ENCODE measurements at places on chromosomes 6 and 20.

GRCh38 chr6:165001502-165002157 is 307.8 kb downstream of the C6orf118 start:
- no peak for DNase-seq

DNA sequence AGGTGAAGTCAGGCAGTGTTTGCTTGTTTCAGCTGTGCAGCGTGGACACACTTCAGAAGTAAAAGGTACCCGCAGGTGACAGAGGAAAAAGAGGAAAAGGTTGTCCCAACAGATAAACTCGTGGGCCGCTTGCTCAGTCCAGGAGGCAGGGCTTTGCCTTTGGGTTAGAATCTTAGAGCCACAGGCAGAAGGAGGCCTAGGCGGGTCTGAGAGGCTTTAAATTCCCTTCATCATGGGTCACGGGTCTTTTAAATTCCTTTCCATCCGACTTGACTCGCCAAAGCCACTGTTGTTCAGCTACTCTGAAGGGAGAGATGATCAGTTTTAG is 48.2 kb downstream of the AGPAT4 start:
- no peak for DNase-seq

GRCh38 chr6:170096803-170097504 is 193.9 kb downstream of the DLL1 start:
- DNase-seq: no peak

DNA sequence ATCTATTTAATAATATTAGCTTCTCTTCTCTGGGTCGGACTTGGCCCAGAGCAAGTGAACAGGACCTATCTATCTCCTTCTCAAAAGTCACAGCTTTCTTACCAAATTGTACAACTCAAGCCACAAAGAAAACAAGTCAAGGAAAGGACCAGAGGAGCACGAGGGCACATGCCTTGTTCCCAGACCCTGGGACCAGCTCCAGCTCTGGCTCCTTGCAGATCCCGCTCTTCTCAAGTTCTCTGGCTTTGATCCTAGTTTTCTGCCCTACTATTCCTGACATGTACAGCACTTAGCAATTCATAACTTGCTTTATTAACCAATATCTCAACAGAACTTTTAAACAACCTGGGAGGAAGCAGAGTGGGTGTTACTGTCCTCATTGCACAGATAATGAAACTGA is 185.9 kb downstream of the ESR1 start:
- no peak for DNase-seq

GRCh38 chr6:136745300-136745699 is 47.0 kb downstream of the MAP3K5 start:
- no peak for DNase-seq

- no peak for DNase-seq
Measured at GRCh38 chr20:11917663-11918062, at the start of gene BTBD3. Gene BTBD3 (plus strand): TSS chr20:11917893. CDS start chr20:11918276, 383 bp downstream.

DNA sequence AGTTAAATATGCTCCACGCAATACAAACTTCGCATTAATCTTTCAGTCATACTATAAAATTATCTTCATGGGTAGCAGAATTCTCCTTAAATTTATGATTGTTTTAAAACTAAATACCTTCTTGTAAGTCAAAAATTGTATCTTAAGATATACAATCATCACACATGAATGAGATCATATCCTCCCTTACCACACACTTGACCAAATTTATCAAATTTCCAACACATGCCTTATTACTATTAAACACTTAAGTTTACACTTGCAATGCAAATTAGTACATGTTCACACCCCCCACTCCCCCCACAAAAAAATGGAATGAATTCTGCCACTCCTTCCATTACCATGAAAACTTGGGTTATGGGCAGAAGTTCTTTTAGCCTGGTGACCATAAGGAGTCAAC is 13.8 kb downstream of the RANBP9 start:
- DNase-seq: no peak

GRCh38 chr6:49463612-49463967 is 420 bp downstream of the CENPQ start:
- no peak for DNase-seq

- peak; percentile 56 for DNase-seq
Measured at GRCh38 chr6:133609415-133610226, 279.3 kb upstream of the TCF21 start.

DNA sequence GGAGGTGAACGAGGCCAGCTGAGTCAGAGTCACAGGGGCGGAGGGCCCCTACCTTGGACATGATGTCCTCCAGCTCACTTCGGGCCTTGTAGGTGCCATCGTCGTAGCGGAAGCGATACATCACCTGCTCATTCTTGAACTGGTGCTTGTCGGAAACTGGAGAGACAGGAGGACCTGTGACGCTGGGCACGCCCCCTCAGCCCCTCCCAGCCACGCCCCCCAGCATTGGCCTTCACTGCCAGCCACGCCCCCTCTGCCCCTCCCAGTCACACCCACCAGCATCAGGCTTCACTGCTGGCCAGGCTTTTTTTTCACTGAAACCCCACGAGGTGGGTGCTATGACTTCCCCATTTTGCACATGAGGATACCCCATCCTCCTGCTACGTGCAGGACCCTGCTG is 148.2 kb downstream of the PREX1 start:
- no peak for DNase-seq

DNA sequence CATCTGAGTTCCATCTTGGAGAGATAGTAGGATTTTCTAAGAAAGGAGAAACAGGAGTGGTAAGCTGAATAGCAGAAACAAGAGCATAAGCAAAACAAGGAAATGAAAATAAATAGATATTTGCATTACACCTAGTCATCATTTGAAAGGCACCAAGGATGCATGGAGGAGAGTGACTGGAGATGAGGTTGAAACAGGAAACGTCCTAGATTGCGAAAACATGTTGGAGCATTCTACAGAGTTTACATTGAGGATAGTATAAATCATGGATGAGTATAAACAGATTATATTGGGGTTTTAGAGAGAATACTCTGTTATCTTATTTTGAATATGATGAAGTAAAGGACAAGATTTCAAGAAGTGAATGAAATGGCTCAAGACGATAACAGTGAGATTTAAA is 507.3 kb downstream of the EYS start:
- DNase-seq: no peak

DNA sequence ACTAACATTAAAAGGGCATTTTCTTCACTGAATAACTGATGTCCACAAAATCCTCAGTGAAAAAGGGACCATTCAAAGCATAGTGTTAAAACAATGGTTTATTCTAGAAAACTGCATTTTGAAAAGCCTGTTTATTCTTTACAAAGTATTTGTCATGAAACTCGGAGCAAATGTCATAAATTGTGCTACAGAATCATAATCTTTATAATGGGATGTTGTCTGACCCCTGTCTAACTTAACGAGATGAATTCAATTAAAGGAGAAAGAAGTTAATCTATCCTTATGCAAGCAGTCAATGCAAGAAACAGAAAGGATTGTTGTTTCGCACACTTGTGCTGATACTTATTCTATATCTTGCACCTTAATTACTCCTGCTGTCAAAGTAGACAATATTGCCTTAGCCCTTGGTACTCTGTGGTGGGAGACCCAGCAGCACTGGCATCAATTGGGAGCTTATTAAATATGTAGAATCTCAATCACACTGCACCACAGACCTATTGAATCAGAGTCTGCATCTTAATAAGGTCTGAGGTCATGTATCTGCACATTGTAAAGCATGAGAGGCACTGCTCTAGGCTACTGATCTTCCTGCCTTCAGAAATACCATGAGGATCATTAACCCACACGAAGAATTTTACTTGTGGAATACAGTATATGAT is 708.3 kb downstream of the HDGFL1 start:
- no peak for DNase-seq

- no peak for DNase-seq
Measured at GRCh38 chr20:12358006-12358654, 440.4 kb downstream of the BTBD3 start.

DNA sequence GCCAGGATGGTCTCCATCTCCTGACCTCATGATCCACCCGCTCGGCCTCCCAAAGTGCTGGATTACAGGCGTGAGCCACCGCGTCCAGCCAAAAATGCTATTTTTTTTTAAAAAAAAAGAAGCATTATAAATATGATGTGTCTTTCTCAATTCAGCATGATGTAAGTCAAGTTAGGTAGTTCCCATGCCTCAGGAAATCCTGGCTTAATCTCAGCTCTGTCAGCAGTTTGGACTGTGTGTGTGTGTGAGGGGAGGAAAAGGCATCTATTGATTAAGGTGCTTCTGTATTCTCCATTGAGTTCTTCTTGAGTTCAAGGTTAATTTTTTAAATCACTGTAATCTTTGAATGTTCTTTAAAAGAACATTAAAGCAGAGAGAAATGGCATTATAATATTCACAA is 51.5 kb downstream of the GMDS start:
- no peak for DNase-seq

DNA sequence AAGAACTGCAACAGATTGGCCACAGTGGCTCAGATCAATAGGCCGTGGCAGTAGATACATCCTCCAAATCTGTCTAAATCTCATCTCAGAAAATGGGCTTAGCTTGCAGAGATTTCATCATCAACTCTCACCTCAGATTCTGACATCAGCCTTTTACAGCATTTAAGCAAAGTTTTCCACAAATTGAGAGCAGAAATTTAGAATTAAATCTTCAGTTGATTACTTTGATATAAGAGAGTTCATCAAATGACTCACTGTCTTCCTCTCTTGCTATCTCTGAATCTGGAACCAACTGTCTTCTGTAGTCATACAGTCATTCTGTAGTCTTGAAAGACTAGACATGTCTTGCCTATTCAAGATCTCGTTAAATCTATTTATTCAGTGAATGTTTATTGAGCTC is 45.2 kb upstream of the CTAGE9 start:
- DNase-seq: no peak

GRCh38 chr20:14062171-14062570 is 66.9 kb downstream of the MACROD2 start:
- no peak for DNase-seq

DNA sequence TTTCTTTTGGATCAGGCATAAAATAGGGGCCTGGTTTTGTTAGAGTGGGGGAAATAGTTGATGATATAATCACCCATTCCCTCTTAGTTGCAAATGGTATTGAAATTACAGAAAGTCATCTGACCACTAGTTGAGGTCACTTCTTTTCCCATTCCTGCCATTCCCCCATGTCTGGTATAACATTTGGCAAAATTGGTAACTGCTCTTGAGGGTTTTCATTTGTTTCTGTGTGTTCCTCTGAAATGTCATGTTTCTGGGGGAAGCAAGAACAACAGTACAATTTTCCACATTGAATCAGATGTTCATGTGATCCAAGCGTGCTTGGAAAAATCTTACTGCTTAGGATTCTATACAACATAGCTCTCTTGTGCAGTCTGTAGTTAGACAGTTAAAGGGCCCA is 7.3 kb downstream of the AIG1 start:
- no peak for DNase-seq

- DNase-seq: no peak
Measured at GRCh38 chr20:44437497-44437896, 38.2 kb upstream of the TTPAL start.

GRCh38 chr6:129638686-129639085 is 71.3 kb downstream of the ARHGAP18 start:
- DNase-seq: no peak

DNA sequence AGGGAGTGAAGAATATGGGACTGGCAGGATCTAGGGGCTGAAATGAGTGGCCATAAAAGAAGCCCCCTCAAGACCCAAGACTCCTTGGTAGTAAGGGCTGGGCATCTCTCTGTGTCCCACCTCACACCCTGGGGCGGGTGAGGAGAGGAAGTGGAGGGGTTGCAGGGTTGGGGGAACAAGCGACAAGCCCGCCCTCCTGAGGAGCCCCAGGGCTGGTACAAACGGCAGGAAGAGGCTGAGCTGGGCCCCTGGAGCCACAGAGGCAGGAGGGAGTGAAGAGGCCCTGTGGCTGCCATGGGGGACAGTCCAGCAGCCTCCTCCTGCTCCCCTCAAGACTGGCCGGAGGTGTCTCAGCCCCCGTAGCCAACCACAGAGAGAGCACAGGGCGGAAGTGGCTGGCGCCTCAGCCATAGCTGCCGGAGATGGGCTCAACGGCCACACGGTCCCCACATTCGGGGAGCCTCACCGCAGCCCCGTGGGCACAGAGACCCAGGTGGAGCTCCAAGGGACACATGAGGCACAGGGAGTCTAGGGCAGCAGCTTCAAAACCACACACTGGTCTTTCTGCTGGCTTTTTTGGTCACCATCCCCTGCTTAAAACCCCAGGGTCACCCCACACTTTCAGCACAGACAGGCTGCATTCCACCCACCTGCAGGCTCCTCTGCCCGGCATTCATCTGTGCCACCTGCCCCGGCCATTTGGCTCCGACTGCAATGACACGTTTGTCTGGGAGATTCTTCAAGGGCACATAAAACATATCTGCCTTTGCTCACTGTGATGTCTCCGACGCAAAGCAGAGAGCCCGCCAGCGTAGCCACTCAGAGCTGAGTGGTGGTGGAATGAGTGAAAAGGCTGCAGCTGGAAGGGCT is 524 bp downstream of the C20orf203 start:
- no peak for DNase-seq

DNA sequence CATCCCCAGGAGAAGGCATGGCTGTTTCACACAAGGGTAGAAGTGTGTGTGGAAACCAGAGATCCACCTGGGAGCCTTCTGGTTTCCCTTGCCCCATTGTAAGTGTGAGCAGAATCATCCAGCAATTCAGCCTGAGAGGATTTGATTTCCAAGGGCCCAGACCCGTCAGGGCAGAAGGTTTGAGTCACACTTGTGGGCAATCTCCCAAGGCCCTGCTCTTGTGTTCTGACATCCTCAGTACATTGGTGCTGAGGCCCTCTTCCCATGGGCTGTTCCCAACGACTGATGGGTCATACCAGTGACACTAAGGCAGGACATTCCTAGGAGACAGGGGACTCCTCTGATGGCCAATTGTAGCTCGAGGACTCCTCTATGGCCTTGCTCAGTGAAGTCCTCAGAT is 58.2 kb upstream of the POLR1H start:
- DNase-seq: no peak

- no peak for DNase-seq
Measured at GRCh38 chr20:51397137-51397536, 145.4 kb downstream of the NFATC2 start.

- no peak for DNase-seq
Measured at GRCh38 chr6:148583631-148584030, 163.2 kb upstream of the UST start.

DNA sequence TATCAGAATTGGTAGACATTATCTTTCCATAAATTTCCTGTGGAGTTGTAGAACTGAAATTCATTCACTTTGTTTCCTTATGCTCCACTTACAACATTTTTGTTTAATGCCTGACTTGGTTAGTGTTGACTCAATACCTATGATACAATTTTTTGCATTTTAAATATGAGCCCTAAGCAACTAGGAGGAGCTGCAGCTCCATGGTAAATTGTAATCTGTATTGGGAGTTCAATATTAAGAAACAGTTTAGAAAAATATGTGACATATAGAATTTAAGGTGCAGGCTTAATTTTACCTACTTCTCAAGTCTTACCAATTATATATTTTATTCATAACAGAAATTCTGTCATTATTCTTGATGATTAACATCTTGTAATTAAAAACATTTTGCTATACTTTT is 868.3 kb downstream of the EYS start:
- no peak for DNase-seq

DNA sequence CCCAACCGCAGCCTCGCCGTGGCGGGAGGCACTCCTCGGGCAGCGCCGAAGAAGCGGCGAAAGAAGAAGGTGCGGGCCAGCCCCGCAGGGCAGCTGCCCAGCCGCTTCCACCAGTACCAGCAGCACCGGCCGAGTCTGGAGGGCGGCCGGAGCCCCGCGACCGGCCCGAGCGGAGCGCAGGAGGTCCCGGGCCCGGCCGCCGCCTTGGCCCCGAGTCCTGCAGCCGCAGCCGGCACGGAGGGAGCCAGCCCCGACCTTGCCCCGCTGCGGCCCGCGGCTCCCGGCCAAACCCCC is 525 bp downstream of the PNRC1 start:
- DNase-seq: no peak

- no peak for DNase-seq
Measured at GRCh38 chr6:170086639-170087420, 204.0 kb downstream of the DLL1 start.
